ENCODE measurements at places on chromosomes 13 and 19.

- DNase-seq: no peak
Observed at GRCh38 chr13:21529146-21529893, 70.2 kb upstream of the ZDHHC20 start.

GRCh38 chr19:55112777-55113569, 4.5 kb downstream of the PPP1R12C start:
- DNase-seq: no peak

- no peak for DNase-seq
Observed at GRCh38 chr19:33460221-33460908, 61.2 kb downstream of the PEPD start.

- no peak for DNase-seq
Observed at GRCh38 chr13:85590231-85590931, 208.8 kb downstream of the SLITRK6 start.

GRCh38 chr13:98370806-98371515, 193.9 kb upstream of the RNF113B start:
- DNase-seq: no peak
